Naive thymus-derived CD8-positive, alpha-beta T cell (primary cell): ENCODE measurements at places on chromosomes 13 and 19. TPM values are rescaled to one million over a fixed set of nuclear protein-coding genes. Genes with fewer than 3 reads are reported as not detected.

DNA sequence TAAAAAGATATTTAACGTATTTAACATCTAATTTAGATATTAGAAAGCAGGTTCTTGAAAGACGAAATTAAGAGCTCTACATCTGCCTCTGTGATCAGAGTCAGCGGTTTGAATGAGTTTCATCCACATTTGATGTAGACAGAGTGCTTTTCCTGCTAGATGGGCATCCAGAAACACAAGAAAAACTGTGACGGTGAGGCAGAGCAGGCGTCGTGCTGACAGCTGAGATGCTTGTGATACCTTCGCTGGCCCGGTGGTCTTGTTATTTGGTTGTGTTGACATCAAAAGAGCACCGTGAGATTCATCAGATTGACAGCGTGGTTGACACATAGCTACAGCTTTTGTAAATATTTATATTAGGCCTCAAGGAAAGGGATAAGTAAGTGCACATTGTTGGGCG is 399.1 kb downstream of the GPC5 start:
- no peak for DNase-seq

- DNase-seq: no peak
Observed at GRCh38 chr19:51094696-51095279, 12.1 kb upstream of the KLK14 start.

- DNase-seq: no peak
Observed at GRCh38 chr13:47794963-47795362, 206.1 kb downstream of the SUCLA2 start.

The ZNF253 gene
- 37.5 TPM for total RNA-seq

The TJP3 gene
- total RNA-seq: 13.0 TPM

The LRG1 gene
- total RNA-seq: not detected

The ZIK1 gene
- 23.9 TPM for total RNA-seq

The SLC8A2 gene
- not detected for total RNA-seq
